Upper lobe of left lung (tissue), 6 donors: ENCODE measurements at places on chromosomes 1 and 21.

DNA sequence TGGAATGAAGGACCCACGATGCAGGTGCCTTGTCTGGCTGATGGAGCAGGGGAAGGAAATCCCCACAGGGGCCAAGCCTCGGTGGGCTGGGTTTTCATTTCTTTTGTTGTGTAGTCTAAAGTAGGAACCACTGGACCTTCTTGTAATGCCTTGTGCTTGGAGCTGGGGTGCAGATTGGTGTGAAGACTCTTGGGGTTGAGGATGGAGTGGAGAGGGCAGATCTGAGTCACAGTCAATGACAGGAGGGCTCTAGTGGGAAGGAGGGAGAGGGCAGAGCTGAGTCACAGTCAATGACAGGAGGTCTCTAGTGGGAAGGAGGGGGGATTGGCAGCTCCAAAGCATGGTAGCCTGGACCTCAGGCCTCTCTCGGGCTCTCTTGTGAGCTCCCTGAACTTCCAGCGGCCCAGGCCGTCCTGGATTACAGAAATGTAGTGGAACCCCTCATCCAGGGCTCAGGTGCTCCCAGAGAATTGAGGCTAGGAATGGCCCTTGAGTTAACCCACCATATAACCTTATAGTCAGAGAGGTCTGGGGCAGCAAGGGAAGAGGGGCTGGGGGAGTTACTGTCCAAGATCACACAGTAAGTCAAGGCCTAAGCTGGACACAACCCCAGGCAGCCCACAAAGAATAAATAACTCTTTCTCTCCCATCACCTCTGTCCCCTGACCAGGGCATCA, 313.8 kb downstream of the MATN1 start:
- no peaks in the 10 kb centered on the region for H3K36me3 ChIP-seq
- H3K4me3 ChIP-seq = no peak overlapping the region
- DNase-seq = no peak
- no peaks in the 10 kb centered on the region for H3K4me1 ChIP-seq
- no peak overlapping the region for H3K27ac ChIP-seq
- H3K27me3 ChIP-seq = no peaks in the 10 kb centered on the region

DNA sequence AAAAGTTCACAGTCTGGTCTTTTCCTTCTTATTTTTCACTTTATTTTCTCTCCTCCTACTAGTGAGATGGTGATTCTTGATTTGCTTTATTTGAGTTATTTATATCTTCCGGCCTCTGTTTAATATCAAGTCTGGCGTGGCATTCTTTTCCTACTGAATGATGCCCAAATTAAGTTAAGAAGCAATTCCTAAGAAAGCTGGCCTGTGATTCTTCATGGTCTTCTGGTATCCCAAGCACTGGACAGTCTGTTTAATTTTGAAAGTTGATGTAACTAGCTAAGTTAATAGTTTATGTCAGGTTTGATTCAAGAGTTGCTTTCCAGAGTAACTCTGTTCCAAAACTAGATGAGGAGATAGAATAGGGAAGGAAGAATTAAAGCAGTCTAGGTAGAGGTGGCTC, 9.2 kb upstream of the ENAH start:
- H3K36me3 ChIP-seq = no peaks in the 10 kb centered on the region
- H3K4me3 ChIP-seq = no peak overlapping the region
- no peaks in the 10 kb centered on the region for H3K27me3 ChIP-seq

DNA sequence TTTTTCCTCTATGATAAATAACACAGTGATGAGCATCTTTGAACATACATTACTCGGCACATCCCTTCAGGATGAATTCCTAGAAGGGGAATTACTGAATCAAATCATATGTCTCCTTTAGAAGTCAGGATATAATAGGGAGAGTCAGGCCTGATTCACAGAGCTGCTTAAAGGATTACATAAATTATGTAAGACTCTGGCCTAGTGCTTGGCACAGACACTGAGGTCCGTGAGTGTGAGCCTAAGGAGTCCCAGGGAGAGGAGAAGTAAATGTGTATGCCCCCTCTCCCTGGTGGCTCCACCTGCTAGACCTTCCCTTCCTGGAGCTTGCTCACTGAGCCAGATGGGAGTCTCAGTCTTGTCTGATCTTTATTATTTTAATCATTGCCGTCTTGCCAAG, 8.6 kb upstream of the FOXE3 start:
- no peak overlapping the region for H3K27ac ChIP-seq
- H3K27me3 ChIP-seq = no peaks in the 10 kb centered on the region
- H3K4me1 ChIP-seq = no peaks in the 10 kb centered on the region
- no peaks in the 10 kb centered on the region for H3K36me3 ChIP-seq

GRCh38 chr21:42486072-42486471, 10.0 kb downstream of the RSPH1 start:
- H3K36me3 ChIP-seq = no peaks in the 10 kb centered on the region
- H3K4me1 ChIP-seq = no peaks in the 10 kb centered on the region
- H3K27me3 ChIP-seq = no peaks in the 10 kb centered on the region
- H3K4me3 ChIP-seq = no peak overlapping the region
- no peak for DNase-seq

DNA sequence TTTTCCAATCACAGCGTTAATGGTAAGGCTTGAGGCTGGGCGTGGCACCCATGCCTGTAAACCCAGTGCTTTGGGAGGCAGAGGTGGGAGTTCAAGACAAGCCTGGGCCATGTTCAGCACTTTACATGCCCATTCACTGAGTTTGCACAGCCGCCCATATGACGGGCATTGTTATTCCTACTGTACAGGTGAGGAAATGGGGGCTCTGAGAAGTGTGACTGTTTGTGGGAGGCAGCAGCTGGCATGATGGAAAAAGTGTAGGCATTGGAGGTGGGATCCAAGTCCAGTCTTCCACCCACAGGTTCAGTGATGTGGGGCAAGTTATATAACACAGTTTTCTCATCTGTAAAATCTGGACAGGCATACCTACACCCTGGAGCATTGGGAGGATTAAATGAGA, 445.9 kb downstream of the KIF26B start:
- no peak for DNase-seq
- peaks cover 4% of the 10 kb centered on the region for H3K4me1 ChIP-seq
- no peaks in the 10 kb centered on the region for H3K27me3 ChIP-seq
- no peak overlapping the region for H3K4me3 ChIP-seq
- H3K27ac ChIP-seq = no peak overlapping the region

GRCh38 chr1:151197863-151198253, 494 bp upstream of the PIP5K1A start:
- no peaks in the 10 kb centered on the region for H3K27me3 ChIP-seq
- peaks cover 3% of the 10 kb centered on the region for H3K36me3 ChIP-seq
- peaks cover 38% of the 10 kb centered on the region for H3K4me1 ChIP-seq
- no peak for DNase-seq
- H3K4me3 ChIP-seq = peak overlapping the region; percentile 76

DNA sequence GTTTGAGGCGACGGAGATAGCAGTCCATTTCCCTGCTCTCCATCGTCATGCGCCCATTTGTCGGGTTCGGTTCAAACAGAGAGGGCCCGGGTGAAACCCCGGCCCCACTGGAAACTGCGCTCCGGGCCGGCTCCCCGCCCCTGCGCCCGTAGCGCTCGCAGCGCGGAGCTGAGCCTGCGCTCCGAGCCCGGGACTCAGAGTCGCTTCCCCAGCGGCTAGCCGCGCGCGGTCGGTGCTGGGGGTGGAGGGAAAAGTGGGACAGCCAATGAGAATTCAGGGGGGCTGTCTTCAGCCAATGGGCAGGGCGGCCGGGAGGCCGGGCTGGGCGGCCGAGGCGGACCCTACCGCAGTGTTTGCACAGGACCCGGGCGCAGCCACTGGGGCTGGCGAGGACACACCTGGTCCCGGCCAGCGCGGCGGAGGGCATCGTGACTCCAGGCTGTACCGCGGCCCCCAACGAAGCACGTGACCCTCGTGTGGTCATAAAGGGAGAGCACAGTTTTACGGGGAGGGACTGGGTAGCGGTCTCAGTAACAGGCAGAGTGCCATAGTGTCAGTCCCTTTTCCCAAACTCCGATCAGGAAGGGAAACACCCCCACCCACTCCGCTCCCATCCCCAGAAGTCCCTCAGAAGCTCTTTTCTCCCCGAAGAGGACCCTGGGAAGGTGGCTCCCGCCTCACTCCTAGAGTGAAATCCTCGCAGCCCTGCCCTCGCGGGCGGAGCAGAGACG, at the start of gene INKA2:
INKA2 (minus strand) TSS at position 202 of the 731 bp plus-strand sequence; CDS start at position 49, 153 bp downstream.
- no peaks in the 10 kb centered on the region for H3K36me3 ChIP-seq
- H3K27me3 ChIP-seq = no peaks in the 10 kb centered on the region
- peak within 1 kb of the TSS; percentile 85 for H3K4me3 ChIP-seq
- H3K27ac ChIP-seq = peak within 1 kb of the TSS; percentile 75
- peak; percentile 97 for DNase-seq

DNA sequence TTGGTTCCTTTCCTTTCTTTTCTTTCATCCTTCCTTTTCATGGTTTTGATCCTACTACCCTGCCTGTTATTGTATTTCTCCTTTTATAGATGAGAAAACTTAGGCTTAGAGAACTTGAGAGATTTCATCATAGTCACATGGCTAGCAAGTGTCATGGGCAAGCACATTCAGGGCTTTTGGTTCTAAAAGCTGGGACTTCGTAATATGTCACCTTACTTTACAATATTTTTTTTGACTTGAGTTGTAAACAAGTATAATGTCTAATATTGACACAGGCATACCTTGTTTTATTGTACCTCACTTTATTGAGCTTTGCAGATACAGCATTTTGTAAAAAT, 70.7 kb downstream of the MTR start:
- H3K4me3 ChIP-seq = no peak overlapping the region
- DNase-seq = no peak
- H3K27ac ChIP-seq = no peak overlapping the region

DNA sequence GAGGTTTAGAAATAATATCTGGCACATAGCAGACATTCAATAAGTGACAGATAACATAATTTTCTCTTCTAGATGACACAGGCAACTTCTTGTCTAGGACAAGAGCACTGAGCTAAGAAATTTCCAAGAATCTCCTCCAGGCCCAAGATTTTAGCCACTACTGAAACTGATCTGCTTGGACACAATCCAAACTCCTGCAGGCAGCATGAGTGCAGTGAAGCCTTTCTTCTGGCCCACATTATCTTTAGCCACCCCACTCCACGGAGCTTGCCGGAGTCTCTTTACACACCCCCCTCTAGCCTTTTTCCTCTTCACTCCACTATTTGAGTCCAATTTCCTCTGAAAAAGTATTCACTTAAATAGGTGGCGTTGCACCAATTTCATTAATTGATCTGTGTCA, 142.9 kb upstream of the DUSP10 start:
- H3K36me3 ChIP-seq = no peaks in the 10 kb centered on the region
- no peak overlapping the region for H3K27ac ChIP-seq
- DNase-seq = no peak
- H3K27me3 ChIP-seq = no peaks in the 10 kb centered on the region
- H3K4me1 ChIP-seq = no peaks in the 10 kb centered on the region

DNA sequence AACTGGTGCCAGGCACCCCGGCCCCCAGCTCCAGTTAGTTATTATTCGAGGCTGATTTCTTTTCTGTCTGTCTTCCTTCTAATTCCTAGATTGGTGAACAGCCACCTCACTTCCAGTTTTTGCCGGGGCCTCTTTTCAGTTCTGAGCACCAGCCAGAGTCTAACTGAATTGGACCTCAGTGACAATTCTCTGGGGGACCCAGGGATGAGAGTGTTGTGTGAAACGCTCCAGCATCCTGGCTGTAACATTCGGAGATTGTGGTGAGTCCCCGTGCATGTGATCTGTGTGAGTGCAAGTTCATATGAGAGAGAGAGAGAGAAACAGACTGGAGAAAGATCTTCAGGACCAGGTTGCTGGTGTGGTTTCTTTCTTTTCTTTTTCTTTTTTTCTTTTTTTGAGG, 13.5 kb downstream of the NLRP3 start:
- H3K27ac ChIP-seq = no peak overlapping the region
- no peaks in the 10 kb centered on the region for H3K4me1 ChIP-seq
- no peaks in the 10 kb centered on the region for H3K27me3 ChIP-seq
- no peaks in the 10 kb centered on the region for H3K36me3 ChIP-seq

DNA sequence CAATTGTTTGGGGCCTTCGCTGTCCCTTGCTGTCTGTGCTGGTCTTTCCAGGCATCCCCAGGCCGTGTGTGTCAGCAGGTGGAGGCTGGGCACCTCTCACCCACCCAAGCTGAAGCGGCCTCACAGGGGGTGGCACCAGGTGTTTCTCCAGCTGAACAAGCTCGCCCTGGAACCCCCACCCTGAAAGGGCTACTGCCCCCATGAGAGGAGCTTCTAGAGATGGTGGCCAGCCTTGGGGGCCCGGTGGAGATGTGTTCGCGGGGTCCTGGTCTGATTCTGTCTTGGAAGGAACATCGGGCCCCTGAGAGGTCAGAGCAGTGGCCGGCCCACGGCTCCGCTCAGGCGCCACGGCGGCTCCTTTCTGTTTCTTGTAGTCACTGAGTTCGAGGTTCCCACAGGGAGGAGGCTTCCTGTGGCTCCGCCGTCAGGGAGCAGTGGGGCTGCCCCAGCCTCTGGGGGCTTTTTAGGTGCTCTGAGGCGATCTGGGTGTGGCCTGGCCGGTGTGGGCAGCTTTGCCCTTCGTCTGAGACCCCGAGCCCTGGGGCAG, 46.9 kb downstream of the SKI start:
- peaks cover 100% of the 10 kb centered on the region for H3K4me1 ChIP-seq
- no peaks in the 10 kb centered on the region for H3K36me3 ChIP-seq
- peak overlapping the region; percentile 76 for H3K27ac ChIP-seq
- no peak for DNase-seq
- no peak overlapping the region for H3K4me3 ChIP-seq

DNA sequence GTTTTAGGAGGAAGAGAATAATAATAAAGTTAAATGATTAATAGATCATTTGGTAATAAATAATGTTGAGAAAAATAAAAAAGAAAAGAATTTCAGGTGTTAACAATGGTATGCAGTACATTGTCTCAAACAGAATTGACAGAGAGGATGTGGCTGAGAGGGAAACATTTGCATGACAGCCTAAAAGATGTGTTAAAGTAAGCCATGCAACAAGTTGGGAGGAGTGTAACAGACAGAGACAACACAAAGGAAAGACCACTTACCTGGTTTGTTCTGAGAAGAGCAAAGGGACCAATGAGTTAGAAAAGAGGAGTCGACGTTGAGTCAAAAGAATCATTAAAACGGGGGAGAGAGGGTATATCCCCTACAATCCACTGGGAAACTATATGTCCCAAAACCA, 814.0 kb downstream of the KCNT2 start:
- H3K4me1 ChIP-seq = no peaks in the 10 kb centered on the region
- no peak overlapping the region for H3K4me3 ChIP-seq
- no peaks in the 10 kb centered on the region for H3K36me3 ChIP-seq
- no peak for DNase-seq
- H3K27me3 ChIP-seq = no peaks in the 10 kb centered on the region
